NCI-H1105 (cell line): ENCODE measurements at places on chromosomes 5 and 9.

DNA sequence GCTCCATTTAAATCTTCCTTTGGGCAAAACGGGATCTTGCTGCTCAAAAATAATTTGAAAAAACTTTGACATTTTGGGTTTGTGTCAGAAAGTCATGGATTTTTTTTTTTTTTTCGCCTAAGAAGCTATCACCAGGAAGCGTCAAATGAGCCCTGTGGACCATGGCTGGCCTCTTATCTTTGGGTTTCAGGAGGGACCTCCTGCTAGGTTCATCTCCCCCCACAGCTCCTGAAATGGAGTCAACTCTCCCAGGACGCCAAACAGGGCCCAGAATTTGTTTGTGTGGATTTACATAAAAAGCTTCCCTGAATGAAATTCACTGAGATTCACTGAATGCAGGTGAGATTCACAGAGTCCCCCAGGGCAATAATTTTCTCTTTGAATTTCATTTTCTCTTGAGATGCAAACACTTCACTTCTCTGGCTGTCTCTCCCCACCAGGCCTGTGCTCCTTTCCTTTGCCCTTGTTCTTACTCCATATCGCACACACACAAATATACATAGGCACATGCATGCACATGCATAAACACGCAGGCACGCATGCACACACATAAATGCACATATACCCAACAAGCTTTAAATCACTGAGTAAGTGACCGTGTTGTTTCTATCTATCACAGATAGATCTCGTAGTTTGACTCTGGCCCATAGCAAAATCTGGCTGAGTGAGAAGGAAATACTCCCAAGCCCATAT is 55.3 kb upstream of the GALNT10 start:
- DNase-seq, result no peak

DNA sequence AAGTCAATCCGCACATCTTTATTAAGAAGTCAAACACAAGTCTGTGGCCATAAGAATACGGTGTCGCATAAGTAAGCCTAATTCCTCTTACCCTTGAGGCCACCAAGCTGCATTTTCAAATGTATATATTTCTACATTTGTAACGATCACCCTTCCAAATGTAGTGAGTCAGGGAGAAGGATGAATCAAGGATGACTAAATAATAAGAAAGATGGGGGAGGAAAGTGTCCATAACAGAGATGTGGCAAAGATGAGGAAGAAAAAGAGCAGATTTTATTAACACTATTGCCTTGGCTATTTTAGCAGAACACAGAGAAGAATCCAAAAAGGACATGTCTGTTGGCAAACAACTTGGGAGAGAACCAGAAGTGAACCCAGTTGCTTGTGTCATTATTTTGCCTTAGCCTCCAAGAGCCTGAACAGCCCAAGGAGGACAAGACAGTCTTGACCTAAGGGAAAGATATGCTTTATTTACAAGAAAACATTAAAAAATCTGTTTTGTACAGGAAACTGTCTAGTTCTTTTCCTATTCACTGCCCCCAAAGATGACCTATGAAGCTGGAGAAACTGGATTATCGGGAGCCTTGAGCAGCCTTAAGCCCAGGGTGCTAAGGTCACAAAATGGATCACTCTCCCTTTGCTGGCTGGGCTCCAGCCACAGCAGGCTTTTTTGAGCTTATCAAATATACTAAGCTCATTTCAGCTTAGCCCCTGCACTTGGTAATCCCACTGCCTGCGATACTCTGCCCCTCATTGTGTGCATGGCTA is 101.5 kb downstream of the PLCXD3 start:
- no peak for DNase-seq

GRCh38 chr5:6832994-6833393 is 119.8 kb downstream of the TENT4A start:
- no peak for DNase-seq

DNA sequence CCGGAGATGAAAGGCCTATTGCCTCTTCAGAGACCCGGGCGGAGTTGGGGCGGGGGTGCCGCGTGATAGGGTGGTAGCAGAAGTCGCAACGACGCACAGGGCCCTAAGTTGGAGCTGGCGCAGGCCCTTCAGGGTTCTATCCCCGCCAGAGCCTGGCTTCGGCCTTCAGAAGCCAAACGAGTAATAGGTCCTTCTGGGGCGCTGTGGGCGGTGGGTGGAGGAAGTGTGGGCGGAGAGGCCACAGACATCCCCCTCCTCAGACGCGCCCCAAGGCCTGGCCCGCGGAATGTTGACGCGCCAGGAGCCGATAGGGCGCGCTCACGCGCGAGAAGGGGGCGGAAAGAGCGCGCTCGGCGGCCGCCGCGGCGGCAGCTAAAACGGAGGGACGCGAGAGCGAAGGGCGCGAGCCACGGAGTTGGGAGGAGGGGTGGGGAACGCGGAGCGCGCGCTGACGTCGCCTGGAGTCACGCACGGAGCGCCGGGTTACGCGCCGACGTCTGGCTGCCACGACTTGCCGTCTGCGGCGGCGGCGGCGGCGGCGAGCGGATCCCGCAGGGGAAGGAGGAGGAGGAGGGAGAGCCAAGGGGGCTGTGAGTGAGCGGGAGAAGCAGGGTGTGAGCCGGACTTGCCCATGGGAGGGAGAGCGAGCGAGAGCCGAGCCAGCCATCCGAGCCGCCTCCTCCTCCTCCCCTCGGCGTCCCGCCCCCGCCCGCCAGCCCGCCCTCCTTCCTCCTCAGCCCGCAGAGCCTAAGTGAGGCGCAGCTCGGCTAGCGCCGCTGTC is 6.4 kb upstream of the PURA start:
- peak; percentile 55 for DNase-seq

DNA sequence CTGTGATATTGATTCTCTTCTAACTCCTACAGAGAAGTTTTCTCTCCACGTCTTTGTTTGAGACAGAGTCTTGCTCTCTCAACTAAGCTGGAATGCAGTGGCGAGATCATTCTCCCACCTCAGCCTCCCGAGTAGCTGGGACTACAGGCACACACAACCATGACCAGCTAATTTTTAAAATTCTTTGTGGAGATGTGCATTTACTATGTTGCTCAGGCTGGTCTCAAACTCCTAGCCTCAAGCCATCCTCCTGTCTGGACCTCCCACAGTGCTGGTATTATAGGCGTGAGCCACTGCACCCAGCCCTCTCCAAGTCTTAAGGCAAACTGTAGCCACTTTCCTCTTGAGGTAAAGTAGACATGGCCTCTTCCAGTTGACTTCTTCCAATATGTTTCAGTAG is 72.2 kb downstream of the SNX18 start:
- no peak for DNase-seq

- DNase-seq, result no peak
Observed at GRCh38 chr9:21479152-21479702, 2.9 kb downstream of the IFNE start.

DNA sequence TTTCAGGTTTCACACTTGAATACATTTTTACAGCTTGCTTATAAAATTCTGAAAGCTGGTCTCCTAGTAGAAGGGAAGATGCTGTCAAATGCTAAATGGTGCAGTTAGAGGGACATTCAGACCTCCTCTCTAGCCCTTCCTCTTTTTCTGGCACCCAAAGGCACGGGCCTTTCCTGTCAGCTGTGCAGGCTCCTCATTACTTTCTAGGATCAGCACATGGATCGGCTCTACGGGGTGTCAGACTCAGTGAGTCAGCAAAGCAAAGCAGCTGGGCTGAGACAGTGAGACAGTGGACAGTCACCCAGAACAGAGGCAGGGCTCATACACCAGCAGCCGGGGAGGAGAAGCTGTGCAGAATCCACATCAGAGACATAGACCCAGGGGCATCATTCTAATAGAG is 80.0 kb upstream of the TNC start:
- DNase-seq, result no peak

GRCh38 chr9:132447346-132447745 is 37.3 kb downstream of the CFAP77 start:
- no peak for DNase-seq

- DNase-seq, result peak; percentile 86
Observed at GRCh38 chr9:101139082-101139481, 110.6 kb downstream of the PLPPR1 start.

DNA sequence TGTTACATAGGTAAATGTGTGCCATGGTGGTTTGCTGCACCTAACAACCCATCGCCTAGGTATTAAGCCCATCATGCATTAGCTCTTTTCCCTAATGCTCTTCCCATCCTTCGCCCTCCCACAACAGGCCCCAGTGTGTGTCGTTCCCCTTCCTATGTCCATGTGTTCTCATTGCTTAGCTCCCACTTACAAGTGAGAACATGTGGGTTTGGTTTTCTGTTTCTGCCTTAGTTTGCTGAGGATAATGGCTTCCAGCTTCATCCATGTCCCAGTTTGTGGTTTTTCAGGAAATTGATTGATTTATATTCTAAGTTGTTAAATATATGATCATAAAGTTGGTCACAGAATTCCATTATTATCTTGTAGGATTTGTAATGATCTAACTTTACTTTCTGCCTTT is 85.3 kb upstream of the CAST start:
- DNase-seq, result no peak

GRCh38 chr5:33829430-33829829 is 62.4 kb downstream of the ADAMTS12 start:
- no peak for DNase-seq

DNA sequence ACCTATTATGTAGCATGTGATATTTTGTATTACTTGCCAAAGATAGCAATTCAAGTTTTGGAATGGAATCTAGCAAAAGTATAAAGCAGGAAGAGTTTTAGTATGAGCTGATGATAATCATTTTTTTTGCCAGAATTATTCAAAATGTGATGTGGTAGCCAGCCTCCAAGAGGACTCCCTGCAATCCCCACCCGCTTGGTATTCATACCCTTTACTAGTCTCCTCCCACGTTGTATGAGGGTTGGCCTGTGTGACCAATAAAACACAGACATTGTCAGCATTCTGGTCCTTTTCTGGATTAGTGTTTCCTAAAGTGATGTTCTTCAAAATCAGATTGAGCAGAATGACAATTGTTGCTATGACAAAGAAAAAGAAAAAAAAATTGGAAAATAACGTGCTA is 63.8 kb downstream of the TARS1 start:
- no peak for DNase-seq

GRCh38 chr5:139574641-139575312 is 13.6 kb downstream of the UBE2D2 start:
- no peak for DNase-seq

DNA sequence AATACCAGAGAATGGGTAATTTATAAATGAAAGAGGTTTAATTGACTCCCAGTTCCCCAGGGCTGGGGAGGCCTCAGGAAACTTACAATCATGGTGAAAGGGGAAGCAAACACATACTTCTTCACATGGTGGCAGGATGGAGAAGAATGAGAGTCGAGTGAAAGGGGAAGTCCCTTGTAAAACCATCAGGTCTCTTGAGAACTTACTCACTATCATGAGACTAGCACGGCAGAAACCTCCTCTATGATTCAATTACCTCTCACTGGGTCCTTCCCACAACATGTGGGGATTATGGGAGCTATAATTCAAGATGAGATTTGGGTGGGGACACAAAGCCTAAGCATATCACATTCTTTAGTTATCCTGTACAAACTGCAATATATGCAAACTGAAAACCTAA is 609.4 kb downstream of the MTRR start:
- DNase-seq, result no peak

- DNase-seq, result no peak
Observed at GRCh38 chr5:136080483-136081216, 51.9 kb downstream of the TGFBI start.

DNA sequence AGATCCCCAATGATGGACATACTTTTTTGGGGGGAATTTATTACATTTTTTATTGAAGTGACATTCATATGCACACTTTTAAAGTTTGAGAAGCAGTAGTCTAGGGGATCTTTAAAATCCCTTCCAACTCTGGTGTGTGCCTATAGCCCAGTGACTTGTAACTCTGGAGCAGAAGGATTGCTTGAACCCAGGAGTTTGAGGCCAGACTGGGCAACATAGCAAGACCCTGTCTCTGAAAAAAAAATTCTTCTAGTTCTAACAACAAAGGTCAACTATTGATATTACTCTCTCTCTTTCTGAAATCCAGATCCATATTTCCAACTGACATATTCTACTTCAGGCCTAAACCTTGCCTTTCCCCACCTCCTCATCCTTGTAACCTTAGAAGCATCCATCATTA is 148.2 kb upstream of the SPRY4 start:
- DNase-seq, result no peak

- DNase-seq, result no peak
Observed at GRCh38 chr5:60463179-60463868, 236.6 kb downstream of the DEPDC1B start.

DNA sequence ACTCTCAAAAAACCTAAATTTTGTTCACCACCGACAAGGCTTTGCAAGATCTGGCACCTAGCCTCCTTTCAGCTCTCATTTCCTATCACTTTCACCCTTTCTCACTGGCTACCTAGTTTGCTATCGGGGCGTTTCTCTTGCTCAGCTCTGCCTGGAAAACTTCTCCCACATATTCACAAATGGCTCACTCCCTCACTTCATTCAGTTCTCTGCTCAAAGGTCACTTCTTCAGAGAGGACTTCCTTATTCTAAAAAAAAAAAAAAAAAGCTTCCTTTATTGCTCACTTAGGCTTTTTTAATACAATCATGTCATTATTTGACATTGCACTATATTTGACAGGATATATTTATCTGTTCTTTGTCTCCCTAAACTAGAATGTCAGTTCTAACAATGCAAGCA is 2.1 kb upstream of the SLC25A46 start:
- no peak for DNase-seq

DNA sequence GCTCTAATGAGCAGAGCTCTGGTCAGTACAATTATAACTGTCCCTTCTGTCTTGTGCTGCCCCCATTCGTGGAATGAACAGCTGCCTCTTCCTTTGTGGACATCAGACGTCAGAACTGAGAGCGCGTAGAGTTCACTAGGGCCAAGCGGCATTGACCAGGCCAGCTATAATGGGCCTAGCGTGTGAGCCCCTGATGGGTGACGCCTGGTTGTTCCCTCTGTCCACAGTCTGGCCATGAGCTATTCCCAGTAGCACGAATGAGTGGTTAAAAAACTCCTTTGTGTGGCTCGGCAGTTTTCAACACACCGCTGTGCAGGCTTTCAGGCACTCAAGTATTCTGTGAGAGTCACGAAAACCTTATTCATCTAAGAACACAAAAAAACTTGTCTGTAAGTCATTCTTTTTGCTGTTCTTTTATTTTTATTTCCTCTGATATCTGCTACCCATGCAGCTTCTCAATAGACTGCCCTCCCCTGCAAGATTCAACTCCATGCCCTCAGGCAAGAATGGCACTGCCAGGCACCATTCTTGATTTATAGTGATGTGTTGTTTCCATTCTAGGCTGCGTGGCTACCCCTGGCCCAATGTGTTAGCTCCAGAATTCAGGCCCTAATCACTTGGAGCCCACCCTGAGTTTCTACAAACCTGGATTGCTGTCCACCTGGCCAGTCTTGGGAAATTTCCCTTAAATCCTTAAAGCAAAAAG is 52.5 kb downstream of the ANKDD1B start:
- DNase-seq, result no peak

GRCh38 chr9:114272739-114273431 is 50.0 kb upstream of the ORM1 start:
- no peak for DNase-seq
